Fibroblast of gingiva (primary cell): ENCODE measurements at places on chromosomes 4 and X.

GRCh38 chr4:145852256-145852839, 86.3 kb downstream of the ZNF827 start:
- peak; percentile 73 for DNase-seq

- DNase-seq = no peak
These were observed 107.4 kb upstream of the AFAP1 start for GRCh38 chr4:8046925-8047541.

DNA sequence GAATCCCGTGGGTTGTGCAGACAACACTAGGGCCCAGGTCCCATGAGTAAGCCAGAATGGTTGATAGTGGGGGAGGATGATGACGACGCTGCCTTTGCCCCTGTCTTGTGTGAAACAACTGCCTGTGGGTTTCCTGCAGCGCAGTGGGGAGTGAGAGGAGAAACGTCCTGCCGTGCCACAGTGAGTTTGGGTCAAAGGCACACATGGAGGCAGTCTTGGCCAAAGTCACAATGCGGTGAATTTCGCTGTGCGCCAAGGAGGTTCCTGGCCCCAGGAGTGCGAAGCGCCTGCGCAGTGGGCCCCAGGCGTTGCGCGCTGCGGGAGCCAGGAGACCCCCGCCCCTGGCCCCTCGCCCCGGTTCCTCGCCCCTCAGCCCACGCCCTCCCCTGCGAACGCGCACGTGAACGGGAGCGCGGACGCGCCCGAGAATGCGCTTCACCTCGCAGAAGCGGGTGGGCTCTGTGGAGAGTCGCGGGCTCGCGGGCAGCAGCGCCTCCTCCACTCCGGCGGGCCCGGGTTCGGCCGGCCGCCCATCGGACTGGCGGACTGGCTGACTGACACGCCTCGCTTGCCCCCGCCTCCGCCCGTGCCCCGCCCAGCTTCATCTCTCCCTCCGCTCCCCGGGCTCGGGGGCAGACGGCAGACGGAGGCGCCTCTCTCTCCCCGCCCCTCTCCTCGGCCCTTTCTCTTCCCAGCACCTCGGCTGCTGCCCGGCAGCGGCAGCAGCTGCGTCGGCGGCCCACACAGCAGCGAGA, at the start of gene NUDT10:
Gene NUDT10, plus strand, starts transcription at position 635 of the 755 bp plus-strand sequence. CDS start 144 bp downstream, outside the sequence.
- DNase-seq = peak; percentile 4

DNA sequence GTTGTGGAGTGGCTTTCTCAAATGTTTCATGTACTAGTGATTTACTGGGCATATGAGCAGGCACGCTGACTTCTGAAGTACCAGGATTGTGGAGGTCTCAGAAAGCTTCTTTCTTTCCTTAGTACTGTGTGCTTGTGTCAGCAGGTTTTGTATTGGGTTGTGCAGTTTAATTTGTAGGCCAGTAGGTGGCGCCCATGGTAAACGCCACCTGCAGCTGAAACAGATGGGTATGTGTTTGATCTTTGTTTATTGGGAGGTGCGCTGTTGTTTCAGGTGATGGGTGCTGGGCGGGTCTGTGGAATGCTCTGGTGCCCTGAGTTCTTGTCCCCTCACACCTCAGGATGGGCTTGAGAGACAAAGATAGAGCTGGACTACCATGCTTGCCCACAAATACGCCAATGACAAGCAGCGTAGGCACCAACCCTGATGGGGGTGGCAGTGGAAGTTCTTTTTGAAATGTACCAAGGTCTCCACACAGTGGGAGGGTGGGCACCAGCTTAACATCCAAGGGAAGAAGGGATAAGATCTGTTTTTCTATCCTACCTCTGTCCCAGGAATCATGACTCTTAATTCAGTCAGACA, 141.5 kb downstream of the RPS6KA6 start:
- DNase-seq = peak; percentile 9

GRCh38 chr4:39908284-39908683, 69.4 kb downstream of the PDS5A start:
- no peak for DNase-seq

DNA sequence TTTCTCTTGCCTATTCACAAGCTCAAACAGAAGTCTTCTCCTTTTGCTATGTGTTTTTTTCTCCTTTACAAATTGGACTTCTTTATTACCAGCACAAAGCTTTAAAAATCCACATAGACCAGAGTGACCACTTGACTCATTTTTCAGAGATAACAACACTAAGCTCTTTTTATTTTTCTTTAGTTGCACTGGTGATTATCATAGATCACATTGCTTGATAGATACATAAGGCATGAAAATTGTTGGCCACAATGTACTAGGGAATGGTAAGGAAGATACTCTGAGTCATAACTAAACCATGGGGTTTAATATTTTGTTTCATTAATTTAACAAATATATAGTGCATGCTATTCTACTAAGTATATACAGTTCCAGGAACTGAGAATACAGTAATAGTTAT, 159.0 kb downstream of the GASK1B start:
- peak; percentile 6 for DNase-seq

DNA sequence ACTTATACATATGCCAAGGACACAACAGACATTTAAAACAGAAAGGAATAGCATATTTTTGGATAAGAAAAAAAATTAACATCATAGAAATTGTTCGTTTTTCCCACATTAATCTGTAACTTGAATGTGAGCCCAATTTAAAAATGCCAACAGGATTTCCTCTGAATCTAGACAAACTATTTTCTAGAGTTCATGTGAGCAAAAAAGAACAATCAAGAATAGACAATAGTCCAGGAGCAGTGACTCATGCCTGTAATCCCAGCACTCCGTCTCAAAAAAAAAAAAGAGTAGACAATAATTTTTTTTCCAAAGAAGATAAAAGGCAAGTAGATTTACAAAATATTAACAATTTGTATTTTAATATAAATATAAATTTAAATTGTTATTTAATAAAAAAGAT, 73.7 kb upstream of the DUSP21 start:
- DNase-seq = no peak

DNA sequence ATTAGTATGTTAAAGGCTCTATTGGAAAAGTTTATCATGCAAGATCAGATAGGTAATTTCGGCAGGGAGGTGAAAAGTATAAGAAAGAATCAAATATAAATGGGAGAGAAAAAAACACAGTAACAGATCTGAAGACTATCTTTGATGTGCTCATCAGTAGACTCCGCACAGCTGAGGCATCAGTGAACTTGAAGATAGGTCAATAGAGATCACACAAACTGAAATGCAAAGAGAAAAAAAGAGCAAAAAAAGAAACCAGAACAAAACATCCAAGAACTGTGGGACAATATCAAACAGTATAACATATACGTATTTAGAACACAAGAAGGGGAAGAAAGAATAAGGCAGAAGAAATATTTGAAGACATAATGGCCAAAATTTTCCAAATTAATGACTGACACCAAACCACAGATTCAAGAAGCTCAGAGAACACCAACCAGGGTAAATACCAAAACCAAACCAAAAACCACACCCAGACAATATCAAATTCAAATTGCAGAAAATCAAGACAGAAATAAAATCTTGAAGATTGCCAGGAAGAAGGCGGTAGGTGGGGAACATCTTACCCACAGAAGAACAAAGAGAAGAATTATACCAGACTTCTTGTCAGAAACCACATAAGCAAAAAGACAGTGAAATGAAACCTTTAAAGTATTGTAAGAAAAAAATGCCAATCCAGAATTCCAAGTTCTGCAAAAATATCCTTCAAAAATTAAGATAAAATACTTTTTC, 29.1 kb downstream of the PFKFB1 start:
- DNase-seq = no peak

DNA sequence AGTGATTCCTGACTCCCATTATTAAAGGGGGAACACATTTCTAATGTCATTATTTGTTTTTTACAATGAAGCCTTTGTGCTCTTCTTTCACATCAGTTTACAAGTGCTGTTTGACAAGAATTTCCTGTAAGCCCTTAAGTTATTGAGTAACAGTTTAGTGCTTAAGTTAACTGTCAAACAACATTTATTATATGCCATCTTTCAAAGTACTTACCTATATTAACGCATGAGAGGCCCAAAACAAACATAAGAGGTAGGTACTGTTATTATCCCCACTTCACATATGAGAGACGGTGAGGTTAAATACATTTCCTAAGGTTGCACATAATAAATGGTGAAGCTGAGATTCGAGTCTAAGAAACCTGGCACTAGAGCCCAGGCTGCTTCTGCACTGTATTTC, 56.0 kb upstream of the MAGED1 start:
- DNase-seq = no peak

DNA sequence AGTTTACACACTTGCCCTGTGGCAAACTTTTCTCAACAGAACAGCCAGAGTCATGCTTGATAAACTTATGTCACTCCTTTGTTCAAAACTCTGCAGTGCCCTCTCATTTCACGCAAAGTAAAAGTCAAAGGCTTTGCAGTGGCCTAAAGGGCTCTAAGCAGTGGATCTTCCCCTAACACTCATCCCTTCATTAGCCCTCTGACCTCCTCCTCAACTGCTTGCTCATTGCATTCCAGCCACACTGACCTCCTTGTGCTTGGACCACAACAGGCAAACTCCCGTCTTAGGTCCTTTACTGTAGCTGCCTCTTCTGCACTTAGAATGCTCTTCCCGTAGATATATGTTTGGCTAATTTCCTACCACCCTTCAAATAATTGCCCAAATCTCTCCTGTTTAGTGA, 5.6 kb downstream of the PRDM5 start:
- no peak for DNase-seq

DNA sequence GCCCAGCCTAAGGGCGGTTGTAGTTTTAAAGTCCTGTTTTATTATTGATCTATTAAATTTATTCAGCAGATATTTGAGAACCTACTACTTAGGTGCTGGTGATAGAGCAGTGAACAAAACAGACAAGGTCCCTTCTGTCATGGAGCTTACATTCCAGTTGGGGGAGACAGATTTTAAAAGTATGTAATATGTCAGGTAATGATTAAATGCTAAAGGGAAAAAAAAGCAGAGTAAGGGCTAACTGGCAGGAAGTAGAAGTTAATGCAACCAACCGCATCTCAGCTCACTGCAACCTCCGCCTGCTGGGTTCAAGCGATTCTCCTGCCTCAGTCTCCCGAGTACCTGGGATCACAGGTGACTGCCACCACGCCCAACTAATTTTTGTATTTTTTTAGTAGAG, 7.8 kb upstream of the MCUB start:
- no peak for DNase-seq

DNA sequence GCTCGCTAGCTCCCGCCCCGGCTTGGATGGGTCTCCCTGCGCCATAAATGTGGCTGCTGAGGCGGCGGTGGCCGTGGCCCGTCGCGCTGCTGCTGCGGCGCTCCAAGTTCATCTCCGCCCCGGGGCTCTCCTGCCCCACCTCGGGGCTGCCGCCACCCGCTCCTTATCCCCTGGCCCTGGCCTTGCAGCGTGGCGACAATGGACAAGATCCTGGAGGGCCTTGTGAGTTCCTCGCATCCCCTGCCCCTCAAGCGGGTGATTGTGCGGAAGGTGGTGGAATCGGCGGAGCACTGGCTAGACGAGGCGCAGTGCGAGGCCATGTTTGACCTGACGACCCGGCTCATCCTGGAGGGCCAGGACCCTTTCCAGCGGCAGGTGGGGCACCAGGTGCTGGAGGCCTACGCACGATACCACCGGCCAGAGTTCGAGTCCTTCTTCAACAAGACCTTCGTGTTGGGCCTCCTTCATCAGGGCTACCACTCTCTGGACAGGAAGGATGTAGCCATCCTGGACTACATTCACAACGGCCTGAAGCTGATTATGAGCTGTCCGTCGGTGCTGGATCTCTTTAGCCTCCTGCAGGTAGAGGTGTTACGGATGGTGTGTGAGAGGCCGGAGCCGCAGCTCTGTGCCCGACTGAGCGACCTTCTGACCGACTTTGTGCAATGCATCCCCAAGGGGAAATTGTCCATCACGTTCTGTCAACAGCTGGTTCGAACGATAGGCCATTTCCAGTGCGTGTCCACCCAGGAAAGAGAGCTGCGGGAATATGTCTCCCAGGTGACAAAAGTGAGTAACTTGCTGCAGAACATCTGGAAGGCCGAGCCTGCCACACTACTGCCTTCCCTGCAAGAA, 763 bp downstream of the USP38 start:
- DNase-seq = no peak

DNA sequence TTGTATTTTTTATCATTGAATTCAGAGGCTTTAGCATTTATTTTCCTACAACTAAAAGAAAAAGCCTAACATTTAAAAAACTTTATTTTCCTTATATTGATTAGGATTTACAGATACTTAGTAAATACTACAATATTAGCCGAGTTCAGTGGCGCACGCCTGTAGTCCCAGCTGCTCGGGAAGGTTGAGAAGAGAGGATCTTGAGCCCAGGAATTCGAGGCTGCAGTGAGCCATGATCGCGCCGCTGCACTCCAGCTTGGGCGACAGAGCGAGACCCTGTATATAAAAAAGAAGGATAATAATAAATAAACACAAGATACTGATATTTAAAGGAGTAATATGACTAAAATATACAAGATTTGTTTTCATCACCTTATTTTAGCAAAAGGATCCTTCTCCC, 681 bp upstream of the UPF3B start:
- DNase-seq = no peak

- DNase-seq = no peak
These were observed 106.8 kb downstream of the FSTL5 start for GRCh38 chr4:162056990-162057389.

DNA sequence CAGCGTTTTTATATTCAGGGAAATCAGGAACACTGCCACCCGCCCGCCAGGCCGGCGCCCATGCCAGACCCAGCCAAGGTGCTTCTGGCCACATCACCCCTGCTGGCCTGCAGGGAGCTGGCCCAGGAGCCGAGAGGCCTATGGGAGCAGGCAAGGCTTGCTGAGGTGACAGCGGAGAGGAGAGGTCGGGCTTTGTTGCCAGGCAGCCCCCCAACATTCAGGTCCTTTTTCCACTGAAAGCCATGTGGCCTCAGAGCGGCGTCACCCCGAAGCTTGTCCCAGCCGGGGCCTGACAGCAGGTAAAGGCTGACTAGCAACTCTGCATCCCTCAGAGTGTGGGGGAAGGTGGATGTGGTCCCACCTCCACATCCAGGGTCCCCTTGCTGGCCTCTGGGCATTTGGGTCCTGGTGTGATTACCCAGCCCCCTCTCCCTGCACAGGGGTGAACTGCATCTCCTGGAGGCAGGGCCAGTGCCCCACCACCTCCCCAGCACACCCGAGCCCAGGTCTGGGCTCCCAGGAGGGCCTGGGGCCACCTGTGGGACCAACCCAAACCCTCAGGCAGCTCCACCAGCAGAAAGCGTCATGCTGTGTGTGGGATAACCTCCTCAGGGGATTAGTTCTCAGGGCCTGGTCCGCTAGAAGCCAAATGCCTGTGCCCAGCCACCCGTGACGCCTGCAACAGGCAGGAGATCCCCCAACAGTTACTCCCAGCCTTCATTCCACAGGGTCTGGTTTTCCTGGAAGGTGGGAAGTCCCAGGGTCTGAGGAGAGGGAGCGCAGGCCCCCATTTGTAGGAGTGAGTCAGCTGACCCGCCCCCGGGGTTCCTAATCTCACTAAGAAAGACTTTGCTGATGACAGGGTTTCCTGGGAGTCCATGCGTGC, at the start of gene PDE6B:
Gene PDE6B, plus strand, starts transcription at position 869 of the 886 bp plus-strand sequence. CDS start 54 bp downstream, outside the sequence.
- DNase-seq = no peak

- no peak for DNase-seq
These were observed 77.8 kb downstream of the LRP2BP start for GRCh38 chr4:185317880-185318279.
